ENCODE measurements at places on chromosomes 4 and X.

DNA sequence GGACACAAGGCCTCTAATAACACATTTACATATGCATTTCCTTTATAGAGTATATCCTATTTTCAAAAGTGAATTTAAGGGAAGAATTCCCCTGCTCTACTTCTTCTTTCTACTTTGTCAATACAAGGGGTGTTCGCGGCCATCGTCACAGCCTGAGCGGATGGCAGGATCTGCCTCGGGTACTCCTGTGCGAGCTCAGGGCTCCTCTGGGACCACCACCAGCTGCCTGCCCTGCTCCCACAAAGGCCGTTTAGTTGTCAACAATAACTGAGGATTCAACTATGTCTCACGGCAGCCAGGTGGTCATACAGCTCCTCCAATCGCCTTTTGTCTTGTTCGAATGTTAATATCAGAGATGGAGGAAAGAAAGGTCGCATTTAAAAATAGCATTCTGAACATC, 228.2 kb upstream of the TENM3 start:
- no peak for DNase-seq

DNA sequence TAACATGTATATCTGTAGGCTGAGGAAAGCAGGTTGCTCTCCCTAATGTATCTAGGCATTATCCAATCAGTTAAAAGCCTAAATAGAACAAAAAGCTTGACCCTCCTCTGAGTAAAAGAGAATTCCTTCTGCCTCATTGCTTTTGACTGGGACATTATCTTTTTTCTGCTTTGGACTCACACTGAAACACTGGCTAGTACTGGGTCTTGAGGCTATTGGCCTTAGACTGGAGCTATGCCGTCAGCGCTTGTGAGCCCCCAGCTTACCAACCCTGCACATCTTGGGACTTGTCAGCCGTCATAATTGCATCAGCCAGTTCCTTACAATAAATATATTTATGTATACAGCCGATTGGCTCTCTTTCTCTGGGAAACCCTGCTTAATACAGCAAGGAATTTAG, 206.8 kb upstream of the ARHGAP24 start:
- DNase-seq: no peak

DNA sequence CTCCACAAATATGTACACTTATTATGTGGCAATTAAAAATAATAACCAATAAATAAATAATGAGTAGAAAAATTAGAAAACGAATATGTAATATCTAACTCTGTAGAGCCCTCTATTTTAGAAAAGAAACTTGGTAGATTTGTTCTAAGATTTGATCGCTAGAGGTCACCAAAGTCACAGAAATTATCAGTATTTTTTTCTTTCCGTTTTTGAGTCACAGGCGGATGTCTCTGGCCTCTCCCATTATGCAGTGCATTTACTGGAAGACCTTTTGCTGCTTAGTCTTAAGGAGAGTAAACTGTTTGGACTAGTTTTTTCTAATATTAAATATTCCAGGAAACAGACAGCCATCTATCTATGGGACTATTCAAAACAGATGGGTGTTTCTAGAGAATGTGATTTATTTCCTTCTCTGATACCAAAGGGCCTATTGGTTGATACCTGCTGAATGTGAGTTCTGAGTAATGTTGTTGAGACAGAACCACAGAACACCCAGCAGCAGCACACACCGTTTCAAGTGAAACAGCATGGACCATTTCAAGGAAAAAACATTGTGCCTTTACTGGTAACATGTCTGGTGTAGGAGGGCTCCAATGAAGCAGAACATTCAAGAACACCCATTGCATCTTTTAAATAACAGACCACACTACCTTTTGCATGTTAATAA, 34.0 kb upstream of the GYPA start:
- DNase-seq: no peak

DNA sequence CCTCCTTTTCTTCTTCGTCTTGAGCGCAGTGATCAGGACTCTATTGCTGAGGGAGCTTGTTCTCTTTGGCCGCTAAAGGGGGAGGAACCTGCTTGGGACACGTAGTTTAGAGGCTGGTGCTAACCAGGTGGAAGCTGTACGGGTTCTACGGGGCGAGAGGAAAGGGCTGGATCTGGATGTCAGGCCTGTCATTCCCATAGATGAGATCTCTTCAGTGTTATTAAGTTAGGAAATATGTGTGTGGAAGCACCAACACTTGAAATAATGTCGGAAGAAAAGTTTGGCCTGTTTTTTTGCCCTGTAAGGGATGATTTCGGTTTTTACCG, 643 bp downstream of the SRP72 start:
- no peak for DNase-seq

DNA sequence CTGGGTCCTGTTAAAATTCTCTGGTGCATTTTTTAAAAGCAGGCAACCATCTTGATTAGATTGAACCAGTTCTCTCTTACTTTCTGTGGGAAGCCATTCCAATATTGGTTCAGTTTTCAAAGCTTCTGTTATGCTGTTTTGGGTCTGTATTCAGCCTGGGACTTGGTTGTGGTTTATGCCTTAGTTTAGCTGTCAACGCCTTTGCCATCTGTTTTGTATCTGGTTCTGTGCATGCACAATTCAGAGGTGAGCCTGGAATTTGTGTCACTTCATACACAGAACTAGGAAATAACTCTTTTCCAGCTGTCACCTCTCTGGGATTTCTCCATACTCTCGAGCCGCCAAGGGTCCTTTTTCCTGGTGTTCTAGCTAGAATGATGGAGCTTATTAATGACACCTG, 46.2 kb downstream of the STAP1 start:
- no peak for DNase-seq

GRCh38 chrX:55039471-55039870, 8.7 kb upstream of the ALAS2 start:
- no peak for DNase-seq

DNA sequence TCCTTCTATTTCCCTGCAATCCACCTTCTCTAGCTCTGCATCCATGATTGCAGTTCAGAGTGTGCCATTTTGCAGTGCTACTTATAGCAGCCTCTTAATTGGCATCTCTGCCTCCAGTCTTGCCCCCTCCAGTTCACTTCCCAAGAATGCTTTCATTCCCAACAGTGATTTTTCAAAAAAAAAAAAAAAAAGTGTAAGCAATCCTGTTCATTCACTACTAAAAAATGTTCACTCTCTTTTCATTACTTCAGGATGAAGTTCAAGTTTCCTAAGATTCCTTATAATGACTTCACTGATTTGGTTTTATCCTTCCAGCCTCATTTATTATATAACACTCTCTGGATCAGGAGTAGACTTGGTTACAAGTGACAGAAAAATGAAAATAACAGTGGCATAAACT, 124.7 kb upstream of the LNX1 start:
- no peak for DNase-seq

DNA sequence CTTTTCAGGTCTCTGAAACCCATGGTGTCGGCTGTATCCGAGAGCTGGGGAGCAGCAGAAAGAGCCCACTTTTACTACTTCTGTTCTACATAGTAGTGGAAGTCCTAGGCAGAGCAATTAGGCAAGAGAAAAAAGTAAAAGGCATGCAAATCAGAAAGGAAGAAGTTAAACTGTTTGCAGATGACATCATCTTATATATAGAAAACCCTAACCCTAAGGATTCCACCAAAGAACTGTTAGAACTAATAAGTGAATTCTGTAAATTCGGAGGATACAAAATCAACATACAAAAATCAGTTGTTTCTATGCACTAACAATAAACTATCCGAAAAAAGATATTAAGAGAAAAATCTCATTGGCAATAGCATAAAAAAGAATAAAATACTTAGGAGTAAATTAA, 95.3 kb downstream of the POLA1 start:
- DNase-seq: no peak

GRCh38 chr4:181611946-181612600, 631.1 kb upstream of the TENM3 start:
- no peak for DNase-seq

DNA sequence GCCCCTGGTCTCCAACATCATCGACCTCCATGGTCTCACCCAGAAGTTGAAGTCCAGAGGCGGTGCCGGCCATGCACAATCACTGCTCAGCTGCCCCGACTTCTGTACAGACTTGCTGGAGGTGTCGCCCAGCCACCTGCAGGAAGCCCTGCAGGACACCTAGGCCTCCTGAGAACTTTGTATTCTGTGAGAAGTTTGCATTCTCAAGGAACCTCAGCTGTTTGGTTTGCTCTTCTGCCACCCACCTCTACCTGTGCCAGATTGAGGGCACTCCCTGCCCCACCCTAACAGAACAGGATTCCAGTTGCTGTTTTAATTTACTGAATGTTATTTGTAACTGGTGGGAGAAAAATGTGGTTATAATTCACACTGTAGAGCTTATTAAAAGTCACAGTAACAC, 46.8 kb downstream of the TRIM61 start:
- DNase-seq: no peak

- DNase-seq: no peak
These were observed 2229.4 kb upstream of the AGA start for GRCh38 chr4:179671609-179672008.

DNA sequence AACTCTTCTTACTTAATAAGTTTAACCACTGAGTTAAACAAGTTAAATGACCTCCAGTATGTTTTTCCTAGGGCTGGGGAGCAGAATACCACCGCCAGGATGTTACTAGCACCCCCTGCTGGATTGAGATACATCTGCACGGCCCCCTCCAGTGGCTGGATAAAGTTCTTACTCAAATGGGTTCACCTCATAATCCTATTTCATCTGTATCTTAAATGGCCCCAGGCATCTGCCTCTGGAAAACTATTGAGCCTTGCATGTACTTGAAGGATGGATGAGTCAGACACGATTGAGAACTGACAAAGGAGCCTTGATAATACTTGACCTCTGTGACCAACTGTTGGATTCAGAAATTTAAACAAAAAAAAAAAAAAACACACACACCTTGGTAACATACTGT, 61.5 kb upstream of the MMAA start:
- no peak for DNase-seq

- DNase-seq: no peak
These were observed 820.2 kb downstream of the TRIML1 start for GRCh38 chr4:188959424-188959823.

GRCh38 chr4:180913750-180914149, 1329.5 kb upstream of the TENM3 start:
- DNase-seq: no peak

- DNase-seq: no peak
These were observed 159.0 kb upstream of the CXCL13 start for GRCh38 chr4:77446601-77447000.

DNA sequence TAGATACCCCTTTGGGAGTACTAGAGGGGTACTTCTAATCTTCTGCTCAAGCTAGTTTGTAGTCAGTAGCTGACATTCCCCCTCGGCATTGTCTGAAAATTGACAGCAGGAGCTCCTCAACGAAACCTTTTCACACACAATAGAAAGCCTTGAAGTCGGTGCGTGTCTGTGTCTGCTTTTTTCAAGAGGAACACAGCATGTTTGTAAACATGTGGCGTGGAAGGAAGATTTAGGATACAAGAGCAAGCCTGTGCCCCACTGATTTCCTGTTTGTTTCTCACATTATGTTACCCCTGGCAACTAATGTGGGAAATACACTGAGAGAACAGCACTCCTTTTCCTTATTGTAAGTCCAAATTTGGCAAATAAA, 252.6 kb downstream of the ANKRD50 start:
- DNase-seq: no peak

DNA sequence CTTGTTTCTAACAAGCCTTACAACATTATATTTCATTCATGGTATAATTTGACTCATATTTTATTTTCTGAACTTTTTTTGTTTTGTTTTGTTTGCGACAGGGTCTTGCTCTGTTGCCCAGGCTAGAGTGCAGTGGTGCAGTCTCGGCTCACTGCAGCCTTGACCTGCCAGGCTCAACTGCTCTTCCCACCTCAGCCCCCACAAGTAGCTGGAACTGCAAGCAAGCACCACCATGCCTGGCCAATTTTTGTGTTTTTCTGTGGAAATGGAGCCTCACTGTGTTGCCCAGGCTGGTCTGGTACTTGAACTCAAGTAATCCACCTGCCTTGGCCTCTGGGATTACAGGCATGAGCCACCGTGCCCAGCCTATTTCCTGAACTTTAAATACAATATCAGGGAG, 42.5 kb downstream of the GRID2 start:
- no peak for DNase-seq

DNA sequence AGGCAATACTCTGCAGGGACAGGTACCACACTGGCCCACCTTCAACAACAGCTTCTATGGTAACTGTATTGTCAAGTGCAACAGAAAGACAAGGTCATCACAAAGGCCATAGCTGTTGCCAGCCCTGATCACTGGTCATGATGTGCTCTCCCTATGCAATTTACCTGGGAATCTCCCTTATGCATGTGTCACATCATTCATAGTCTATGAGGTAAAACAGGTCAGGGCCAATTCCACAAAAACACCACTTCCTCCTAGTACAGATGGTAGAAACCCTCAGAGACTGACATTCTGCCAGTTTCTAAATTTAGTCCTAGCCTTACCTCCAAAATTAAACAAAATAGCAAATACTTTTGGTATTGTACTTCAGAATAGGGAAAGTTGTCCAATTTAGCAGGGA, 132.8 kb downstream of the MGST2 start:
- no peak for DNase-seq

GRCh38 chr4:125421547-125421946, 106.8 kb downstream of the FAT4 start:
- no peak for DNase-seq

- DNase-seq: no peak
These were observed 446.1 kb upstream of the RPS6KA3 start for GRCh38 chrX:20712811-20713210.

DNA sequence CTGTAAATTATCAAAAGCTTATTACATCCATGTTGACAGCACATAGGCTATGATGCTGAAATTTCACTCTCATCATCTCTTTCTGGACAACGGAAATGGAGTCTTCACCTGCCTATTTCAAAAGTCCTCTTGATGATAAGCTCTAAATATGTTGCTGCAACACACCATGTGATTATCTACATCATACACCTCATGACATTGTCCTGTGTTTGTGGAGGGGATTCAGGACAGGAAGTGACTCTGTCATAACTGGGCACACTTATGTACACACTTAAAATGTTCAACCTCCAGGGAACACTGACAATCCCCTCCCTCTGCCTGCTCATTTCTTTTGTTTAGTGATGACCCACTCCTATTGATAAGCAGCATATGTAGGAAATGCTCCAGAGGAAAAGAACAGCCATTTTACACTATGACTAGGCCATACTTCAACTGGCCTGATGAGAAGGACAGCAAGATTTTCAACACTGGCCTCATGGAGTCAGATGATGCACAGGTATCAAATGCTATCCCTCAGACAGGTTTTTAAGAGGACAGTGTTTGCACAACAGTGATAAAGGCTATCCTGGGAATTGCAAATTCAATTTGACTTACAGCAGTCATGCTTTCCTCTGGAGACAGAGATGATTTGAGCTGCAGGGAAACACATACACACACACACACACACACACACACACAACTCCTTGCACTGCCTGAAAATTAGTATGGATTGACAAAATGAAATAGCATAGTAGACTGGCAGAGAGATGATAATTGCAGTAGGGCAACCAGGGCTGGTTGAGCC, 163.3 kb upstream of the RASGEF1B start:
- DNase-seq: no peak

- DNase-seq: no peak
These were observed 3.6 kb upstream of the RNF175 start for GRCh38 chr4:153763404-153763803.

- no peak for DNase-seq
These were observed 11.5 kb downstream of the XIAP start for GRCh38 chrX:123871309-123871708.

GRCh38 chr4:80049813-80050534, 23.1 kb downstream of the ANTXR2 start:
- no peak for DNase-seq

Measured in stimulated activated CD8-positive, alpha-beta memory T cell treated with anti-CD3 and anti-CD28 coated beads, Interleukin-7, amount 100 ng/mL, for 1 hour (primary cell).